Mesothelial cell of epicardium (in vitro differentiated cells): ENCODE measurements at places on chromosomes 3 and 15. TPM values are rescaled to one million over a fixed set of nuclear protein-coding genes. Genes with fewer than 3 reads are reported as not detected.

DNA sequence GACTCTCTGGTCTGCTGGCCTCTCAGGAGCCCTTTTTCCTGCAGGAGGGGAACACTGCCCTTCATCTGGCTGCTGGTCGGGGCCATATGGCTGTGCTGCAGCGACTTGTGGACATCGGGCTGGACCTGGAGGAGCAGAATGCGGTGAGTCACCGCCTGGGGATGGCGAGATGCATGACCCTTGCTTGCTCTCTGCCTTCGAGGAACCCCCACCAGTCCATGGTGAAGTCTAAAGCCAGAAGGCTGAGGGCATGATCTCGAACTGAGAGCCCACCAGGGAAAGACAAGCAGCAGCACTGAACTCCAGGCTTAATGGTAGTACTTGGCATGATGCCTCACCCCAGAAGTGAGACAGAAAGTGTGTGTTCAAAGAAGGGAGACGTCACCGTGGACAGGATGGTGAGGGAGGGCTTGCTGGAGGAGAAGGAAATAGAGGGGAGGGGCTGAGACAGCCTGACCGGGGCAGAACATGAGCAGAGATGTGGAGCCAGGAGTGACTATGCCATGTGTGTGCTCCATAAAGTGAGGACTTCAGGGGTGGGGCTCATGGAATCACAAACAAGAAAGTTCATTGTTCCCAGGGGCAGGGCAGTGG lies 19.2 kb downstream of the ANKDD1A start:
- DNase-seq = no peak
- no peak overlapping the region for H3K27ac ChIP-seq
- H3K36me3 ChIP-seq = no peaks in the 10 kb centered on the region
- no peaks in the 10 kb centered on the region for H3K4me1 ChIP-seq

DNA sequence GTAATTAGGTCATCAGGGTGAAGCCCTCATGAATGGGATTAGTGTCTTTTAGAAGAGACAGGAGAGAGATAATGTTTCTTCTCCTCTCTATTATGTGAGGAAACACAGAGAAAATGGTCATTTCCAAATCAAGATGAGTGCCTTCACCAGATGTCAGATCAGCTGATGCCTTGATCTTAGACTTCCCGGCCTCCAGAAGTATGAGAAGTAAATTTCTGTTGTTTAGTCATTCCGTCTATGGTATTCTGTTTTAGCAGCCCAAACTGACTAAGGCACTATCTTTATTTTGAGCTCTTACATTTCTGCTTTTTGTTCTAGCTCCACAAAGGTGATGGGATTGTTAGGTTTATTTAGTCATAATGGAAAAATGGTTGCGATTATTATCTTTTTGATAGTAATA lies 273.2 kb upstream of the GADL1 start:
- no peaks in the 10 kb centered on the region for H3K27me3 ChIP-seq
- no peak overlapping the region for H3K4me3 ChIP-seq
- peaks cover 45% of the 10 kb centered on the region for H3K4me1 ChIP-seq
- no peak for DNase-seq

DNA sequence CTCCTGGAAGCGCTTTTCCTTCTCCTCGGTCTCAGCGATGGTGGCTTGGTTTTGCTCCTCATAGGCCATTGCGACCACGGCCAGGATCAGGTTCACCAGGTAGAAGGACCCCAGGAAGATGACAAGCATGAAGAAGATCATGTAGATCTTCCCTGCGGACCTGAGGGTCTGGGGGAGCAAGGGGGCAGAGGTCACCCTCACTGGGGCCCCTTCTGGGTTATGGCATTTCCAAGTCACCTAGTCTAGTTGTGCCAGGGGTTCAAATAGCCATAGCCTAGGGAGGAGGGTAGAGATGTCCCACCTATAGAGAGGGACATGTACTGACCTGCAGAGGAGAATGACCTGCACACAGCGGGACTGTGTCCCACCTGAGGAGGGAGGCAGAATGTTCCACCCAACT lies 43.5 kb downstream of the SCN5A start:
- H3K4me3 ChIP-seq = no peak overlapping the region
- H3K36me3 ChIP-seq = no peaks in the 10 kb centered on the region
- no peak for DNase-seq
- no peak overlapping the region for H3K27ac ChIP-seq

DNA sequence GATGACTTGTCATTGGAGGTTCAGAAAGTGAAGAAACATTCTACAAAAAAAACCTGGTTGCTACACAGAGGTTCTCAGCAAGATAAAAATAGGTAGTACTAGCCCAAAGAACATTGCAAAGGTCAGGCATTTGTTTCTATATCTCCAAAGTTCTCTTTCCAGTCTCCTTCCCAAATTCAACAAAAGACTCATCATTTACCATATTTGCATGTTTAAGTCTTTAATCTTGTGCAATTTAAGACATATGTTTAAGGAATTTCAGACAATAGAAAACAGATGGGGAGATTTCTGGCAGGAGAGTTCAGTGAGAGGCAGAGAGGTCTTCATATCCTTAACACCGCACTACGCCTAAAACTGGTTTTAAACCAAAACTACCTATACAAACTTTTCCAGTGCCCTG lies 173.8 kb upstream of the THBS1 start:
- no peak overlapping the region for H3K27ac ChIP-seq
- no peak for DNase-seq
- H3K4me1 ChIP-seq = peaks cover 40% of the 10 kb centered on the region
- no peak overlapping the region for H3K4me3 ChIP-seq

DNA sequence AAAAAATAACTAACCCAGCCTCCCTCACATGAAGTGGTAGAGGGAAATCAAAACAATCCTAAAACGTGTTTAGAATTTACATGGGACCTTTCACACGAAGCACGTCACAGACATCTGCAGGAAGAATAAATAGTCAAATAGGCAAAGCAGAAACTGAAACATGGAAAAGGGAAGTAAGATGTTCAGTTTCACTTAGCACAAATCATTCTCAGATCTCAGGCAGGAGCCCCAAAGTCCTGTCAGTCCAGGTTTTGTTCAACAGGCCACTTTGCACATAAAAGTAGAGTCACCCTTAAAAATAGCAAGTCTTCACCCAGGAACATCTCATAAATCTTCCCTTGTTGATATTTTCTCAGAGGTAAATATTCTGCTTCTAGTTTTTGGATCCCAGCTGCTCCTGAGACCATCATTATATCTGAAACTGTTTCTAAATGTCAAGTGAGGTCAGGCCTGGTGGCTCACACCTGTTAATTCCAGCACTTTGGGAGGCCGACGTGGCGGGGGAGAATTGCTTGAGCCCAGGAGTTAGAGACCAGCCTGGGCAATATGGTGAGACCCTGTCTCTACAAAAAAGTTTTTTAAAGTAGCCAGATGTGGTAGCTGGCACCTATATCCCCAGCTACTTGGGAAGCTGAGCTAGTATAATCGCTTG lies 1.9 kb downstream of the RUBCN start:
- peaks cover 1% of the 10 kb centered on the region for H3K36me3 ChIP-seq
- H3K4me1 ChIP-seq = peaks cover 20% of the 10 kb centered on the region

The GP5 gene
- total RNA-seq = 0.11 to 0.16 TPM in 2 of 3 replicates, not detected in the other

The RHOV gene
- 3.4 to 4.4 TPM (median 3.4 TPM) in 3 replicates for total RNA-seq
